H4 (cell line): ENCODE measurements at places on chromosomes 4 and X.

DNA sequence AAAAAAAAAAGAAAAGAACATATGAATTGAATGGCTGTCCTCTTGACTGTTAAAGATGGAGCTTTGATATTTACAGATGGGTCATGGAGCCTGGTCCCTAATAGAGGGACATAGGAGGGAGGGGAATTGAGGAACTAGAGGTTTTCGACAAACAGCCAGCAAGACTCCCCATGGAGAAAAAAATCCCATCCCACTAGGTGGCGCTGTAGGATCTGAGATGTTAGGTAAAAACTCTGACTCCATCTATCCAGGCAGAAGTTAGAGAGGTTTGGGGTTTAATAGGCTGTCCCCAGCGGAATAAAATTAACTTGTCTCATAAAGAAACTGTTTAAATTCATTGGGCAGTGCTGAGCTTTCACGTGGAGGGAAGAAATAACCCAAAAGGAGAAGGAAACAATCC is 45.9 kb downstream of the HMGB2 start:
- DNase-seq = no peak

- peak; percentile 32 for DNase-seq
Measured at GRCh38 chr4:38752372-38752940, 30.3 kb downstream of the TLR10 start.

DNA sequence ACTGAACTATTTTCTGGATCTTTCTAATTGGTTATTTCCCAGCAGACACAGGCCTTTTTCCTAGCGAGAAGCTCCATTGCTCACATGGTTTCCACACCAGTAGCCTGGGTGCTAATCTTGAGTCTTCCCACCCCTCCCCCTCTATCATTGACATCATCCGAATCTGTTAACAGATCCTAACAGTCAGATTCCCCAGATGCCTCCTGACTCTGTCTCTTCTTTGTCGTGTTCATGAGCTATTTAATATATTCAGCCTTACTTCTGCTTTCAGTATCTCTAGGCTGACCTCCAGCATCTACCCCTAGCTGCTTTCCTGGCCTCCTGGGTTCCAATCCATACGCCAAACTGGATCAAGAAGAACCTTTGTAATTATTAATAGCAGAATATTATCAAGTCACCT is 85.0 kb downstream of the CLNK start:
- no peak for DNase-seq

- DNase-seq = no peak
Measured at GRCh38 chr4:123841447-123842121, 445.0 kb downstream of the SPRY1 start.

- DNase-seq = peak; percentile 69
Measured at GRCh38 chr4:73662709-73663546, 42.7 kb upstream of the RASSF6 start.

GRCh38 chrX:44785652-44786051 is 58.2 kb upstream of the DUSP21 start:
- DNase-seq = no peak

DNA sequence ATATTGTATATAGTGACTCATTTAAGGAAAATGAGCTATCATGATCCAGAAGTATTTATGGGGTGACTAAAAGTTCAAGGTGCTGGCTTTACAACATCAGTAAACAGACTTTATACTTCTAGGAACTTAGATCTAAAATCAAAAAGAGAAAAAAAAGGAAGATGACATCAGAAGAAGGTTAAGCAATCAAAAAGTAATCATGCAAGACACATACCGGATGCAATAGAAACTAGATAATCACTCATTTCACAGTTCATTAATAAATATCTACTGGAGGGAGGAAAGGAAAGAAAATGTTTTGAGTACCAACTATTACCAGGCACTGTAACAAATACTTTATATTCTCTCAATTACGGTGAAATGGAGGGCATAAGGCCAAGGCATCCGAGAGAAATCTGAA is 276.4 kb downstream of the SPRY1 start:
- DNase-seq = no peak

DNA sequence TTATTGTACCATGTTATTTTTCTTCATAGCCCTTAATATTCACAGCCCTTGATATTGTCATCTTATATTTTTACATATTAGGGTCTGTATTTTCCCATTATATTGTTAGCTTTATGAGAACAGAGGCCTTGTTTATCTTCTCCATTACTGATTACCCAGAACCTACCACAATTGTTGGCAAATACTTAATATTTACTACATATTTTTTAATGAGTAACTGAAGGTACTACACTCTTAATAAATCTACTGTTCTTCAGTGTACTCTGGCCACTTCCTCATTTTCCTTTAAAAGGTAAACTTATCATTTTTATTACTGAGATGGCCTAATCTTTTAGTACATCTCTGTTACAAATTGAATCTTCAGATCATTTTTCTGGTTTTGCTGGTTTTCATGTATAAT is 133.5 kb downstream of the COL4A5 start:
- DNase-seq = no peak

DNA sequence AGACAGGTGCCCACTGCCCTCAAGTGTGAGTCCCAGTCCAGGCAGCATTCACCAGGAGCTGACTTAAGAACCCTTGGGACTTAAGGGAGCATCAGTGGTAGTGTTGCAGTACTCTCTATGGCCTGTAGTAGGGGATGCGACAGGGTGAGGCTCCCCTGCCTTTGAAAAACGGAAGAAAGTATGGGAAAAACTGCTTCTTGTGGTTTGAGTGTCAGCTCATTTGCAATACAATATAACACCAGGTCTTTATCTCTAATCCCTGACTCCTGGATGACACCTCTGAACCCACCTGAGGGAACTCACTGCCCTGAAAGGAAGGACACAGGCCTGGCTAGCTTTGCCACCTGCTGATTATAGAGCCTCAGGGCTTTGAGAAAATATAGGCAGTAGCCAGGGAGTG is 176.0 kb downstream of the SMARCA1 start:
- DNase-seq = no peak

- DNase-seq = no peak
Measured at GRCh38 chrX:82816001-82816400, 692.1 kb upstream of the POU3F4 start.

DNA sequence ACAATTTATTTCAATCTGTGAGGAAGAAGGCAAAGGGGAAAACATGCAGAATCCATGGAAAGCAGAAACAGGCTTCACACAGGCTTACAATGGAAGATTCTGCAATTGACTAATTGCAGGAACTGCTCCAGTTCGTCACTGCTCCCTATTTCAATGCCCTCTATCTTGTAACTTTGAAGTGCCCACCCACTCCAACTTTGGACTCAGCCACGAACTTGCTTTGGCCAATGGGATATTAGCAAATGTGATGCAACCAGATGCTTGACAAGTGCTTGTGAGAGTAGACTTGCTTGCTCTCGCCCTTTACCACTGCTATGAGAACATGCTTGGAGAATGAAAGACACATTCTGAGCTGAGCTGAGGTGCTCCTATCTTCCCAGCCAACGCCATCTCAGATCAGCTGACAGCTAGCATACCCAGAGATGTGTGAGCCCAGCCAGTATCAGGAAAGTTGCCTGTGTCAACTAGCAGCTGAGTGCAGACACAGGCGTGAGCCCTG is 105.7 kb upstream of the PTCHD1 start:
- DNase-seq = no peak

GRCh38 chr4:3780347-3781171 is 14.4 kb downstream of the ADRA2C start:
- no peak for DNase-seq

GRCh38 chr4:140220058-140220457 is 66.1 kb upstream of the MAML3 start:
- no peak for DNase-seq

DNA sequence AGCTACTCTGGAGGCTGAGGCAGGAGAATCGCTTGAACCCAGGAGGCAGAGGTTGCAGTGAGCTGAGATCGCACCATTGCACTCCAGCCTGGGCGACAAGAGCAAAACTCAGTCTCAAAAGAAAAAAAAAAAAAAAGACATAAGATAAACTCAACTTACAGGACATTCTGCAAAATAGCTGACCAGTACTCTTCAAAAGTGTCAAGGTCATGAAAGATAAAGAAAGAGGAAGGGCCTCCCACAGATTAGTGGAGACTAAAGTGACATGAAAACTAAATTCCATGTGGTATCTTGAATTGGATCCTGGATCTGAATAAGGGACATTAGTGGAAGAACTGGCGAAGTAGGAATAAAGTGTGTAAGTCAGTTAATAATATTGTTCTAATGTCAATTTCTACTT is 63.3 kb downstream of the ZNF182 start:
- DNase-seq = no peak

GRCh38 chr4:142352712-142353111 is 493.4 kb downstream of the INPP4B start:
- DNase-seq = no peak

- no peak for DNase-seq
Measured at GRCh38 chr4:163694385-163694784, 199.9 kb downstream of the TMA16 start.

DNA sequence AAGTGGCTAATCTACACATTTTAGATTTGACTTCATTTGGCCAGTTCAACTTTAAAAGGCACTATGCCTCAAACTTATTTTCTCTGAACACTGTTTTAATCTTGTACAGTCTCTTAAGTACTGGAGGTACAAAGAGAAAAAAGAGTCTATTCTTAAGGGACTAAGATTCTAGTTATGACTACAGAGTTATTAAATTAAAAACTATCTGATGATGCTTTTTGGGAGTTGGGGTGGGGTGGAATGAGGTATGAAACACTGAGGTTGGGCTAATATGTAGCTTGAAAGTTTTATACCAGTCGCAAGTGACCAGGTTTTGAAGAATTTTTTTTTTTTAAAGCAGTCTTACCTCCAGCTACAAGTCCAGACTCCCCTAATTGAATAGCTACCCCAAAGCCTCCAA is 17.7 kb upstream of the GPR34 start:
- no peak for DNase-seq

DNA sequence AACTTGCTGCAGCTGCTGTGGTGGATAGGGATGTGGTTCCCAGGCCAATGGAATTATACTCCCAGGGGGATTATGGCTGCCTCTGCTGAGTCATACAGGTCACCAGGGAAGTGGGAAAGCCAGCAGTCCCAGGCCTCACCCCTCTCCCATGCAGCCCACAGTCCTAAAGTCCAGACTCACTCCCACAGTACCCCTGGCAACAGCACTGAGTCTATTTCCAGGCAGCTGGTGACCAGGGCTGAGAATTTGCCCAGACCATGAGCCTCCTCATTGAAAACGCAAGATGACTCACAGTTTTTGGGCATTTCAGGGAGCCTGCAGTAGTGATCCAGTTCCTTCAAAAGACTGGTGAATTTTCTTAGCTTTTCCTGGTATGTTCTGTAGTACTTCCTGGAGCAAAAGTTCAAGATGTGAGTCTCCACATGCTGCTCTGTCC is 137.6 kb downstream of the NPNT start:
- peak; percentile 56 for DNase-seq

DNA sequence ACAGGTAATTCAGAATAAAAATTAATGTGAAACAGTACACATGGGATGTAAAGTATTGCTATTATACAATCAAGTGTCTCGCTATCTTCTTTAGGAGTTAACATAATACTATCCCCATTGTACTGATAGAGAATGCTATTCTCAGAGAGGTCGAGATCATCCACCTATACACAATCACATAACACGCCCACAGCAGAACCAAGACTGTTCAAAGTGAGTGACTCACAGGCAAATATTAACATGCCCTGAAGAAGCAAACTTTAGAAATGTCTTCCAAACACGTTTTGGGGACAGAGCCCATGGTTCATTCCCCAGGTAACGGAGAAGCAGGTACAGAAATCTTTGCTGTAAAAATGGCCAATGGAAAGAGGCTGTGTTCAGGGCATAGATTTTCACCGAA is 50.1 kb upstream of the PHKA2 start:
- DNase-seq = no peak

DNA sequence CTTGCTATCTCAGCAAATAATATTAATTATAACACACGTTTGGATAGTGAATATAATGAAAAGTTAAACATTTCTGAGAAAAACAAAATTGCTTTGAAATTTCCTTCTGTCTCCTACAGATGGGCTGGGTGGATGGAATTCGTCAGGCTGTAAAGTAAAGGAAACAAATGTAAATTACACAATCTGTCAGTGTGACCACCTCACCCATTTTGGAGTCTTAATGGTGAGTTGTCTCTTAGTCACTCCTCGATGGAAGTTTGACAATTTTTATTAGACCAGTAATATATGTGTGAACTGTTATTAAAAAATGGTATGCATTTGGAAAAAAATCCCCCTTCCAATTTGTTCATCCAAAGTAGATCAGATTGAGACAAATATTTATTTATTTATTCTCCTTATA is 92.5 kb upstream of the BRS3 start:
- no peak for DNase-seq
